Left forelimb (tissue), 1 donor: ENCODE measurements at places on chromosomes 5 and 9.

- no peak for DNase-seq
Observed at GRCh38 chr9:127733614-127734013, 1.5 kb downstream of the TOR2A start.

DNA sequence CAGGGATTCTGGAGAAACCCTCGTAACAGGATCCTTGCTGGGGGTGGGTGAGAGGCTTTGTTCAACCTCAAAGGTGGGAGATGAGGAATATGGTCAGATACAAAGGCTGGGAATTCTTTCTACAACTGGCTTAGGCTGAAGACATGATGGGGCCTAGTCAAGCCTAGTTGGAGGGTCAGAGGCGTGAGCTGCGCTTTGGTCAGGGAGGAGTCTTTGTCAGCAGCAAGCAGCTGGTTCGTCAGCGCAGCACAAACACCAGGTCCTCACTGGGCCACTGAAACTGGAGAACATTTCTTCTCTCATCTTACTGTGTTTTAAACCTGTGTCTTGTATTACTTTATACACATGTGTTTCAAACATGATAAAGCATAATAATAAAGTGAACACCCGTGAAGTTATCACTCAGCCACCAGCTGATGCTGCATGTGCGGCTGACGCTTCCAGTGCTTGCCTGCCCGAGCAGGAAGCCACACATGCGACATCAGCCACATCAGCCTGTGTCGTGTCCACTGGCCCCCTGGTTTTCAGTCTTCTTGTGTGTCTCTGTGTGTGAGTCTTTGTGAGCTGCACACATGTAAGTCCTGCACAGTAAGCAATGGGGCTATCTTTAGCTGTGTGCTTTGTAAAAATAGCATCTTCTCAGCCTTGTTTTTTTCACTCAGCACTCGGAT is 81.5 kb downstream of the WNK2 start:
- no peak for DNase-seq

GRCh38 chr9:73125651-73126050 is 26.0 kb upstream of the ANXA1 start:
- no peak for DNase-seq

DNA sequence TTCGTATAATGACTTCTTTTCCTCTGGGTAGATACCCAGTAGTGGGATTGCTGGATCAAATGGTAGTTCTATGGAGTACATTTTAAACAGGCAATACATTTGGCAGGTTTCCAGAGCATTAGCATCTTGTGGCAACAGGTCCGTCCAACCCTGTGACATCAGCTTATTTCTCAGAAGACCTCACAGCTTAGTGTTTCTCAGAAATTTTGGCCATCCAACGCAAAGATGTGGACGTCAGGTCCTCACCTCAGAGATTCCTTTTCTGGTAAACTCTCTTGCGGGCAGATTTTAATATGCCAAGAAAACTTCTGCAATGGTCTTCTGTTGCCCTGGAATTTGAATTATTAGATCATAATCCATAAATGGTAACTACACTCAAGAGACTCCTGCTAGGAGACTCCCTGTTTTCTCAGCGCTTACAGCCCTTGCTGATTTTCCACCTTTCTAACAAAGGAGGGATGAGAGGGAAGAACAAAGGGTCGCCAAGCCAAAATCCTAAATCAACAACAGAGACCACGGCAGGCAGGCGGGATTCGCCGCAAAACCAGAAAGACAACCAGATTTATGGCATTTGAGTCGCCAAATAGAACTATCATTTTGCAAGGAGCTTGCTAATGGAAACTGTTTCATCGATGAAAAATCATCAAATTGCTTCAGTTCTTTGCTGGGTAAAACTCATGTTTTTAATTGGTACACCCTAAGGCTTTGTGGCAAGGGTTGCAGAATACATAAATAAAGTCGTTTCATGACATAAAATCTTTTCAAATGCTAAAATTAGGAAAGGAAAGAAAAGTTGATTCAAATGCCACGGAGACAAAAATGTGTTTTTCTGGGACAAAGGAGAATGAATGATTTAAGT is 34.1 kb upstream of the PLPP1 start:
- no peak for DNase-seq

DNA sequence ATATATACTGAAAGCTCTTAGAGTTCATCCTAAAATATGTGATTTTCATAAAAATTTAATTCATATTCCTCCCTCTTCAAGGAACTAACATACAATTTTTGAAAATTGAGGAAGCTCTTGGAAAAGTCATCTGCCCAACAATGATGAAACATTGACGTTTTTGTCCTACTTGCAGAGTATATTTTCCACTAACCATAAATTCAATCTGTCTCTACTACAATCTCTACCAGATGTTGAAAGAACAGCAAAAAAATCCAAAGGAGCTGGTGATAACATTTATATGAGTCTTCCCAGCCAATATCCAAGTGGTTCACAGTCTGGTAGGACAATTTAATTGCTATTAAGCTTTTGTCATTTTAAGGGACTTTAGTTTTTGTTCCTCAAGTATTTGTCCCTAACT is 81.1 kb upstream of the NR3C1 start:
- DNase-seq, result no peak

DNA sequence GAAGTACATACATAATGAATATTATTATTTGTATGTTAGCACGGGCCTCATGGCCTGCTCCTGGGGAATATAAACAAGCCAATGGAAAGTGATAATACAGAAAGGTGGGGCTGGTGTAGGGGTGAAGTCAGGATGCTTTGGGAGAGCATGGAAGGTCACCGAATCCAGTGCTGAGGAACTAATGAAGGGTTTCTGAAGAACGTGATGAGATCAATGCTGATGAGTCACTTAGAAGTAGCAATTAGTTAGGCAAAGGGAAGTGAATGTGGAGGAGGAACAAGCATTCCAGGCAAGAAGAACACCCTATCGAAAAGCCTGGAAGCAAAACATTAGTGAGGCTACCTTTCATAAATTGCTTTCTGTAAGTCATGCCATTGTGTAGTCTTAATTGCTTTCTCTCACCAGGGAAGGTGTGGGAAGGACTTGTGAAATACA is 2.1 kb downstream of the ANXA1 start:
- DNase-seq, result no peak
